ENCODE measurements at places on chromosomes 3 and 15.
A peak's percentile ranks its signal among the peaks of the same experiment; 100 is the strongest.

GRCh38 chr15:38680775-38681174 is 116.2 kb upstream of the RASGRP1 start:
- no peak for DNase-seq

- DNase-seq: no peak
These were observed 30.5 kb downstream of the CD86 start for GRCh38 chr3:122085673-122086072.

DNA sequence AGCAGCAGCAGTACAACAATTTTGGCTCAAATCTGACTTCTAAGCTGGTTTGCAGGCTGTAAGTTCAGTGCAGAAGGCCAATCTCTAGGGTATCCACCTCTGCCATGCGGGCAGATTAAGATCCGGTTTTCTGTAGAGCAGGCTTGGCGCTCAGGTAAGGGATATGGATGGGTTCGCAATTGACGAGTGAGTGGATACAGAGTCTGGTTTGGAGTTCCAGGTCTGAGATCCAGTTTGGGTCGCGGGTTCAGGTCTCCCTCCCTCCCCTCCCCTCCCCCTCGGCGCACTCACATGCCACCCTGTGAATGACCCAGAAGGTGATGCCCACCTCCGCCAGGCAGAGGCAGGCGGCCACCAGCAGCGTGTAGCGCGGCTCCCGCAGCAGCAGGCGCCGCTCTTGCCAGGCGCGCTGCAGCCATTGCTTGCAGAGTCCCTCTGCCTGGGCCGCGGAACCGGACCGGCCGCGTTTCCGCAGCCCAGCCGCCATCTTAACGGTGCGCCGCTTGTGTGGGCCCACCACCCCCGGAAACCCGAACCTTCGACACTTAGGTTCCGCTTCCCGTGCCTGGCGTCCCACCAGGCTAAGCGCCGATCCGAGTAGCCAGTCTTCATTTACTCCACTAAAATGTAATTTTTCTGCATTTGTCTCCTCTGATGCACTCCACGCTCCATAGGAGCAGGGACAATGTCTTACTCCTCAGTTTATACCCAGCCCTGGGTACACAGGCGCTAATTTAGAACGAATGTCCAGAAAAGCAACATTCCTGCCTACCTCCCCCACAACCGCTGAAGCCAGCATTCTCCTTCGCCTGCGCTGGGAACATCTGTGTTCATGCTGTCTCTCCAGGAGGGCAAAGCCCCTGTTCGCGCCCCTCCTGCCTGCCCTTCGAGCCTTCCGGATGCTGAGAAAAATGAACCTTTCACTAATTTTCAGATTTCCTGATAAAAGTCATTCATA is at the start of gene ALG3:
Gene ALG3, minus strand, starts transcription at position 509 of the 958 bp plus-strand sequence. Its CDS starts 22 bp downstream, at position 487.
- peak; percentile 87 for DNase-seq

- DNase-seq: no peak
These were observed 66.3 kb downstream of the NIPA2 start for GRCh38 chr15:22904736-22905135.

DNA sequence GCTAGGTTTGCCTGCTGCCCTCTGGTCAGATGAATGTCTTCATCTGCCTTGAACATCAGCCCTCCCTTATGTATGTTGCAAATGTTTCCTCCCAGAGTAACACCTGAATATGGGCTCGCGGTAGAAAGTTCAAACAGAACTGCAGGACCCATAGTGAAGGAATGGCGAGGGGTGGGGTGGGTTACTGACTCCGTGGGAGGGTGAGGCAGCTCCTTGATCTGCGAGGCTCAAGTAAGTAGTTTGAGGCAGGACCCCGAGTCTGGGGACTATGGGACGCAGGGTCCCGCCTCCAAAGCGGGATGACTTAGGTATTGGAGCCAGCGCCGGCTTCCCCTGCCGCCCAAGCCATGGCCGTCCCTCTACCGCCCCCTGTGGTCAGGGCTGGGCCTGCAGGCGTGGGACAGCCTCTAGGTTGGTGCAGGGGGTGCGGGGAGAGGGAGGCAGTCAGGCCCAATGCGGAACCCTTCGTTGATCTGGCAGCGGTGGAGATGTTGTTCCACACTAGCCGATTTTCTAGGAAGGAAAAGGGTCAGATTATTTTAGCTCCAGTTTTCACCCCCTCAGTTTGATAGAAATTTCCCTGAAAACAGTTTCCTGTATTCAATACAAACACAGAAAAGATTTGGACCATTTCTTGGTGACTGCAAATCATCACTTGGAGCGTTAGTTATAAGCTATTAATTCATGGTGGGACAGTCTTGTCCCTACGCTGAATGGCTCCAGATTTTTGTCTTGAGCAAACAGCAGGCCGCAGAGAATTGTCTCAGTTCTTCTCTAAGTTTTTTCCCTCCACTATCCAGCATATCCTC is 72.3 kb downstream of the CORO2B start:
- peak; percentile 47 for DNase-seq

DNA sequence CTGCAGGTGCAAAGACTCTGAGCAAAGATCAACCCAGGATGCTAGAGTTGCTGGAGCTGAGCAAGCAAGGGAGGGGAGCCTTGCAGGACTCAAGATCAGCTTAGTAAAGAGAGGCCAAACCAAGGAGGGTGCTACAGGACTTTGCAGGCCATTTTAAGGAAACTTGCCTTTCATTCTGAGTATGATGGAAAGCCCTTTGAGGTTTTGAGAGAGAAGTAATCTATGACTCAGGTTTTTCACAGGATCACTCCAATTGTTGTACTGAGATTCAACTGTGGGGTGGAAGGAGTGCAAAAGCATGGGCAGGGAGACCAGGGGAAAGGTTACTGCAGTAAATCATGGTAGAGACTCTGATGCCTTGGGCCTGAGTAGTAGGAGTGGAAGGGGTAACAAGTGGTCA is 260.4 kb upstream of the GPR149 start:
- no peak for DNase-seq

- no peak for DNase-seq
These were observed 92.1 kb downstream of the TRIM42 start for GRCh38 chr3:140769951-140770350.

GRCh38 chr15:69841113-69841828 is 256.4 kb downstream of the TLE3 start:
- DNase-seq: no peak

GRCh38 chr3:10365791-10366190 is 44.9 kb upstream of the SEC13 start:
- no peak for DNase-seq

DNA sequence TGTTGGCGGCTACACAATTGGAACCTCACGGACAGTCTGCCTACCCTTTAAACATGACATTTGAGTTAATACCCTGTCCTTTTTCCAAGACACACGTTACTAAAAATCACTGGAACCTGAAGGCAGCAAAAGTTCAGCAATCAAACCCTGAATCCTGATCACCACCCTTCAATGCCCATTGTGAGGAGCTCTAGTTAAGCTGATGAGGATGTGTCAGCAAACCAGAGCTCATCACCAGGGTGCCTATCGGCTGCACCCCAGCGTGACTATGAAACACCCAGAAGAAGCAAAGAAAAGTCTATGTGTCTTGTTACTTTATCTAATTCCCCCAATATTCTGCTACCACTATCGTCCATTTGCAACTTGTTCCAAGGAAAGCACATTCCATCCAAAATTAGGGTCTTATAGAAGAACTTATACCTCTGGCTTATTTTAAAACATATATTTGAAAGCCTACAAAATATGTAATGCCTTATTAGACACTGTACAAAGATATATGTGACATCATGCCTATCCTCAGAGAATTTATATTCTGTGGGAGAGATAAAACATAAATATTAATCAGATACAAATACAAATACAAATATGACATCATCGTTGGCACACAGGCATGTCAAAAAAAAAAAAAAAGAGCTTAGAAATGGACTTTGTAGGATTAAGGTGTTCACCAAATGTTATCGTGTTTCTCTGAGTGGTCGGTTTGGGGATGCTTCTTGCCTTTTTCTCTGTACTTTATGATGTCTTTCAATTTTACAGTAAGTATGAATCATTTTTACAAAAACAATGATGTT is 219.7 kb upstream of the SETMAR start:
- DNase-seq: no peak

DNA sequence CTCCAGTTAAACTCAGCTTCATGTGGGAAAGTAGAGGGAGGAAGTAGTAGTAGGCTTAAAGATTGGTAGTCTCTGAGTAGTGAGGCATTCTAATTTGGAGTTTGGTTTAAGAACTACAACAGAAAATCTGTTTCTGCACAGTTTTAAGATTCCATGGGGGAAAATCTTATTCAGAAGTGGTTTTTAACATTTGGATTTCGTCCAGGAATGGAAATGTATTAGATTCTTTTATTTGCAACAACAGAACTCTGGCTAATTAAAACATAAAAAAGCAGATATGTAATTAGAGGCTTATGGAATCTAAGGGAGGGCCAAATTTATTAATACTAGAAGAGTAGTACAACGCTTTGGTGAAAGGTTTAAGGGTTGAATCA is 36.0 kb downstream of the NECTIN3 start:
- no peak for DNase-seq

- no peak for DNase-seq
These were observed 46.9 kb upstream of the PPP2R3A start for GRCh38 chr3:135918600-135918999.

GRCh38 chr15:45684533-45684932 is 49.7 kb downstream of the SQOR start:
- DNase-seq: no peak

DNA sequence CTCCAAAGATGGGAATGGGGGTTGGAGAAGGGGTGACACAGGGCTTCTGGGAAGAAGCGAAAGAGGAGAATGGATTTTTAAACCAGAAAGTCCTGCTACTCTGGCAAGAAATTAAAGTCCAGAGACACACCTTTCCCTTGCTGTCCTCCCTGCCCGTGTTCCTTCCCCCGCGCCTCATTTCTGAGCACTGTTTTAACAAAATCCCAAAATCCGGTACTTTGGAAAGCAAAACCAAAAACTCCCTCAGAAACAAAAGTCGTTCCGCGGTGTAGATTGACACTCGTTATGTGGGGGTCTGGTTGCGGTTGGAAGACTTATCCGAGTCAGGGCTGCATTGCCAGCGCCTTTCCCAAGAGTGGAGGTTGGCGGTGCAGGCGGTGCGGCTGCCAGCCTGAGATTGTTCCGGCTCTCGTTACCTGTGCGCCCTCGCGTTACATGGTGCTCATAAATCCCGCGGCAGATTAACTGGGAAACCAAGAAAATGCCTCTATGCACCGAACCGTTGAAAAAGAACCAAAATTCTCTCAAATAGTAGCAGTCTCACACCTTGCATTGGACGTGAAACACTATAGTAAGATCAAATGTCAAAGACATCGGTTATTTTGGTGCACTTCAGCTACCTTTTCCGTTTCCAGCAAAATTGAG is 217.7 kb downstream of the MEIS2 start:
- DNase-seq: no peak

GRCh38 chr15:52661909-52662308 is 17.3 kb downstream of the ATOSA start:
- DNase-seq: no peak

DNA sequence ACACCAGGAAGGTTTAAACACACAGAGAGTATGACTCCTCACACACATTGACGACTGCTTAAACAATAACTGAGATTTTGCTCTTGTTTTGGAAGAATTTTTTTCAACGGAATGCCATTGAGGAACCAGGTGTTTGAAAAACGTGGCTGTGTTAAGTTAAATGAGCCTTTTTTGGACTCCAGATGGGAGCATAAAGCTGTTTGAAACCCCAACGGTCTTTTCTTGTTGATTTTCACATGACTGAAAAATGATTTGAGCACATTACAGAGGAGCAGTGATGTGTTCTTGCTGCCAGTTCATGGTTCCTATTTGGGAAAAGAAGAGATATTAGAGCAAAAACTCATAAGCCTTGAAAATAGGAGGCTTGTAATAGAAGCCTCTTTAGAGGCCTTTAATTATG is 97.8 kb upstream of the SELENOK start:
- no peak for DNase-seq
